Vagina (tissue), 2 donors: ENCODE measurements at places on chromosomes 6 and 20.
A peak's percentile ranks its signal among the peaks of the same experiment; 100 is the strongest.

GRCh38 chr6:126716032-126716431 lies 376.1 kb downstream of the CENPW start:
- no peak for DNase-seq

GRCh38 chr6:13526727-13527670 lies 39.6 kb upstream of the GFOD1 start:
- DNase-seq, result no peak

GRCh38 chr6:87909849-87910248 lies 137.8 kb upstream of the SPACA1 start:
- no peak for DNase-seq

DNA sequence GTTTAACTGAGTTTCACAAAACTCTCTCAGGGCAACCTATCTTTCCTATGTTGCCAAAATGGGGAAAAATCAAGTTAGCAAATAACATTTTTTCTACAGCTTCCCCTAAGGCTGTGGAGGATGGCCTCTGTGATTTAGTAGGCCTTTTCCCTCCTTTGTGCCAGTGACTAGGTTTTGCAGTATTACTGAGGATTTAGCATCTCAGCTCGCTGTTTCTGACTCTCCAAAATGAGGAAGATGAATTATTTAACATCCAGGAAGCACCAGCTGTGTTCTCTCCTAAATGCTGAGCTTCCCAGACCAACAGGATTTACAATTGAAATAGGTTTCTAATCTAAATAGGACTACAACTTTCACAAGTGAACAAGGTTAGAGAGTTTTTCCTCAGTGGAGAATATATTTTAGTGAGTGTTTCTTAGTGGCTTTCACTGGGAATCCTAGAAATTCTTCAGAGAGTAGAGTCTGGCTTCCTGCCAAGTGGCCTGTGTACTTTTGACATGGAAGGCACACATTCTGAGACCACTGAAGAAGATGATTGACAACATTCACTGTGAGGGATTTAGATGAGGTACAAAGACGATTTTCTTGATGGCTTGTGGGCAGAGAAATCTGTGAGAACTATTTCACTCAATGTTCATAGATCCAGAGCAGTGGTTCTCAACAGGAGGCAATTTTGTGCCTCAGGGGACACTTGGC lies 62.4 kb downstream of the PTCHD4 start:
- no peak for DNase-seq

DNA sequence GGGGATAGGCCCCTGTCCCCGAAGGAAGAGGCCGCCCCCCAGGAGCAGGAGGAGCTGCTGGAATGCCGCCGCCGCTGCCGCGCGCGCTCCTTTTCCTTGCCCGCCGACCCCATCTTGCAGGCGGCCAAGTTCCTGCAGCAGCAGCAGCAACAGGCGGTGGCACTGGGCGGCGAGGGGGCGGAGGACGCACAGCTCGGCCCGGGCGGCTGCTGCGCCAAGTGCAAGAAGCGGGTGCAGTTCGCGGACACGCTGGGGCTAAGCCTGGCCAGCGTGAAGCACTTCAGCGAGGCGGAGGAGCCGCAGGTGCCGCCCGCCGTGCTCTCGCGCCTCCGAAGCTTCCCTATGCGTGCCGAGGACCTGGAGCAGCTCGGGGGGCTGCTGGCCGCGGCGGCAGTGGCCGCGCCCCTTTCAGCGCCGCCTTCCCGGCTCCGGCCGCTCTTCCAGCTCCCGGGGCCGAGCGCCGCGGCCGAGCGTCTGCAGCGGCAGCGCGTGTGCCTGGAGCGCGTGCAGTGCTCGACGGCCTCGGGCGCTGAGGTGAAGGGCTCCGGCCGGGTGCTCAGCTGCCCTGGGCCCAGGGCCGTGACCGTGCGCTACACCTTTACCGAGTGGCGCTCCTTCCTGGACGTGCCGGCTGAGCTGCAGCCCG lies 630 bp downstream of the PPP1R3G start:
- no peak for DNase-seq

GRCh38 chr6:130143709-130144108 lies 79.0 kb downstream of the SAMD3 start:
- no peak for DNase-seq

GRCh38 chr6:161276605-161277155 lies 2.8 kb upstream of the AGPAT4 start:
- DNase-seq, result no peak

GRCh38 chr6:16438718-16439591 lies 200.6 kb downstream of the GMPR start:
- no peak for DNase-seq

GRCh38 chr6:47157653-47158219 lies 115.6 kb upstream of the ADGRF1 start:
- no peak for DNase-seq

- DNase-seq, result no peak
Measured at GRCh38 chr20:41617059-41617901, 897 bp downstream of the CHD6 start.

DNA sequence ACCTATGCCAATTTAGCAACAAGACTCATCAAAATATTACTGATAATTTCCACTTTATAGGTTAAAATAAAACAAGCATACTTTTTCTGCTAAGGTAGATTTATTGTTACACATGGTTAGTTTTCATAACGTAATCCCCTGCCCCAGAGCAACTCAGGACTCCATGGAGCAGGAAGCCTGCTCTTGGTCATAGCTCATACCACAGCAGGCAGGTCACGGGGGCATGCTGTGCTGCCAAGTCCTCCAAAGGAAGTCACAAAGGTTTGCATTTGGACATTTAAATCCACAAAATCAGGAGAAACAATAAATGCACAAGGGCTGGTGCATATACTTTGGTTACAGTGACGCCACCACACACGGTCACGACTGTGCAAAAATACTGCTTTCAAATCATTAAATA lies 12.5 kb downstream of the GZF1 start:
- DNase-seq, result no peak

DNA sequence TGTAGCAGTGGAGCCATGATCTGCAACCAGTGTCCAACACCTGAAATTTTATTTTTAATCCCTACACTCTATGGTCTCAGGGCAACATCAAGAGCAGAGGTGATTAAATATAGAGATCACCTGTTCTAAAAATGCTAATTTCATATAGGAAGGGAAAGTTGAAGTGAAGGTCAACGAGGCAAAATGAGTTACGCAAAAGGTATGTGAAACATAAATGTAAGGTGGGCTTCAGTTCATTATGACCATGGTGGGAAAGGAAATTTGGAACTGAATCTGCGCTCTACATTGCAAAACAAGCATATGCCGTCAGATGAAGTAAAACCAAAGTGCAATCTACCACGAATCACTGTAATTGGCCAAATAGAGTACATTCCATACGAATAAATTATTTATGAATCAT lies 35.2 kb upstream of the STMND1 start:
- no peak for DNase-seq

GRCh38 chr6:105744815-105745214 lies 341.3 kb upstream of the PRDM1 start:
- no peak for DNase-seq

DNA sequence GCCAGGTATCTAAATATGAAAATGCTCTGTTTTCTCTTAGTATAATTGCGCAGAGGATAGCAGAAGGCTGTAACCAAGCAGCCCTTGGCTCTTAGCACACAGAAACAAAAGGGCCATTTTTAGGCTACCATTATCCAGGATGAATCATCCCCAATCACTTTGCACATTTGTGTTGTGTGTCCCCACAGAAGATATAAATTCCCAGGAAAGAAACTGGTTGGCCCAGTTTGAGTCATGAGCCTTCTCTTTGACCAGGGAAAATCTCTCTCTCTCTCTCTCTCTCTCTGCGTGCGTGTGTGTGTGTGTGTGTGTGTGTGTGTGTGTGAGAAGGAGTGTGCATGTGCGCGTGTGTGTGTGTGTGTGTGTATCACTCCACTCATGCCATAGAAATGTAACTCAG lies 178.5 kb downstream of the FRK start:
- DNase-seq, result no peak

DNA sequence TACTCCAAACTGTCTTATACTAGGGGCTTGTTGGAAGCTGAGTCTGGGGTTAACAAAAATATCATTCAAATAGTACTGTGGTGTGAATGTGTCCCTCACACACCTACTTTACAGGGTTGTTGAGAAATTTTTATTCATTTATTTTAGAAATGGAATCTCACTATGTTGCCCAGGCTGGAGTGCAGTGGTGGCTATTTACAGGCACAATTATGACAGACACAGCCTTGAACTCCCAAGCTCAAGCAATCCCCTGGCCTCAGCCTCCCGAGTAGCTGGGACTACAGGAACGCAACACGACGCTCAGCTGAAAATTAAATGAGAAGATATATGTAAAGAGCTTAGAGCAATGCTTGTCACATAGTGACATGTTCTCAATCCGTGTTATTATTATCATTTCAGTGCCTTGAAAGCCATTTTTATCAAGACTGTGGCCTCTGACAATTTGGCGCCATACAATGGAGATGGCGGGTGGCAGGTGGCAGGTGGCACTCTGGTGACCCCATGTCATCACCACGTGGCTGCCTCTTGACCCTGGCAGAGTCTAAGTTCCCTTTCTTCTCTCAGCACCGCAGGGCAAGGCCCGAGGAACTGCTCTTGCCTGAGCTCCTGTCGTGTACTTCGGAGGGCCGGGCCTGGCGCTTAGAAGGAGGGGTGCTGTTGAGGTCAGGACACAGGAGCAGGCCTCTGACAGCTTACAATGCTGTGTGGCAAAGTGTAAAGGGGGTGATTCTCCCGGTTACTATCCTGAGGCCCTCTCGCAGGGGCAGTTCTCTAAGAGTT lies 64.5 kb downstream of the STX11 start:
- no peak for DNase-seq

GRCh38 chr20:60589623-60590022 lies 631.4 kb downstream of the CDH26 start:
- peak; percentile 1 for DNase-seq

- no peak for DNase-seq
Measured at GRCh38 chr6:70423189-70424134, 10.2 kb downstream of the FAM135A start.

- DNase-seq, result no peak
Measured at GRCh38 chr6:23994013-23994412, 132.0 kb upstream of the NRSN1 start.

- DNase-seq, result no peak
Measured at GRCh38 chr6:33654831-33655554, 33.9 kb downstream of the ITPR3 start.

- DNase-seq, result no peak
Measured at GRCh38 chr6:160972111-160972510, 19.5 kb upstream of the MAP3K4 start.

GRCh38 chr6:39309942-39310531 lies 4.2 kb downstream of the KCNK17 start:
- DNase-seq, result no peak

- no peak for DNase-seq
Measured at GRCh38 chr20:61881416-61881815, 184.3 kb downstream of the TAF4 start.

DNA sequence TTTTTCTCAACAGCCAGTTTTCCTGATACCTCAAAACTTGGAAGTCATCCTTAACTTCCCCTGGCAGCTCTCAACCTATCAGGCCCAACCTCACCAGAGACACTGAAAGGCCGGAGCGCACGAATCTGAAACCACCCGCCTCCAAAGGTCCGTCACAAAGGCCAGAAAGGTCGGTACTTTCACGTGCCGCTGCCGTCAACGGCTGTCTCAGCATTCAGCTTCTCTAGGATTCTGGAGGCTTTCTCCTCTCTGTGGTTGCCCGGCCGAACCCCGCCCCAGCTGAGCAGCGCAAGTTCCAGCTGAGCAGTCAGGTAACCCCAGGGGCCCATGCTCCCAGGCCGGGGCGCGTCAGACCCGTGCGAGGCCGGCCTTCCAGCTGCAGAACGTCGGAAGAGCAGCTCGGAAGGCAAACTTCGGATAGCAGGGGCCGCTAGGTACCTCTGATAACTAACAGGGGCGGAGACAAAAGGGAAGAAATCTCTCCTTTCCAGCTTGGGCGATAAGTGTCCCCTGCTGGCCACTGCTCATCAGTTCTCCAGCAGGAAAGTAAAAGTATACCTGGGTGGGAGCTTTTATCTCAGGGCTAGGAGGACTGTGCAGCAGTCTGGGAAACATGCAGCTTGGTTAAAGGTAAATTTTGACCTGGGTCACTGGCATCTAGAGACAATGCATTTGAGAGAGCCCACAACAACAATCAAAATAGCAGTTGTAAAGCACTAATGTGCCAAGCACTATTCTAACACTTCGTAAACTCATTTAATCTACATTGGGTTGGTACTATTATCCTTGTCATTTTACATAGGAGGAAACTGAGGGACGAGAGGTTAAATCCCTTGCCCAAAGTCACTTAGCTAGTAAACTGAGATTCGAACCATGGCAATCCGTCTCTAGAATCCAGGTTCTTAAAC lies 16.1 kb downstream of the ZSCAN12 start:
- DNase-seq, result no peak

DNA sequence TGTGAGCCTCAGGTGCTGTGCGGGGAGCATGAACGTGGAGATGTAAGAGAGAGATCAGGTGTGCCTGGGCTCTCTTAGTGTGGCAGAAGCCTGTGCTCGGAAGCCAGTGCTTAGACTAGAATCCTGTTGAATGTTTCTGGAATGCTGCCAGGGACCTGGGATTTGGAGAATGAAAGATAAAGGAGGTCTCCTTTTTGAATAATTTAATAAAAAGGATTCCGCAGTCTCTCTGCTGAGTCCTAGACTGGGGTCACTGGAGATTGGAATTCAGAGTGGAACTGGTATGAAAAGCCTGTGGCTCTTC lies 18.8 kb upstream of the EFCAB8 start:
- DNase-seq, result no peak
